Fibroblast of skin of left biceps (primary cell): ENCODE measurements at places on chromosomes 6 and 20.

- DNase-seq: no peak
Observed at GRCh38 chr20:10523443-10523842, 88.3 kb downstream of the SLX4IP start.

- DNase-seq: peak; percentile 23
Observed at GRCh38 chr6:1255636-1256365, 56.1 kb upstream of the FOXQ1 start.

GRCh38 chr6:12947967-12948366 lies 231.4 kb downstream of the PHACTR1 start:
- no peak for DNase-seq

DNA sequence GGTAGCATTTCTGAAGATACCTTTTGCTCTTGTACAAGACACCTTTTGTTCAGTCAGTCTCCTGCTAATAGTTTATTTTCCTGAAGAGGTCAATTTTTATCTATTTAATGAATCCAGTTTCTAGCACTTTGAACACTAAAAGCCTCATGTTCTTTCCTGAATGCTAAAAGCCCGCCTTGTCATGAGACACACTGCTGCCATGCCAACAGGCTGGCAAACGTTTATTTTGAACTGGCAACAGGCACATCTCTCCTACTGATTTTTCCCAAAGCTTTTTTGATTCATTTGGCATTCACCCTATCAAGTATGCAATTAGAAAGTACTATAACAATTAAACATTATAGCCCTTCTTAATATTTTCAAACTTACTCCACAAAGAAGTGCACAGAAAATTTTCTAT lies 421.2 kb upstream of the EYS start:
- DNase-seq: no peak

- no peak for DNase-seq
Observed at GRCh38 chr20:9457136-9457535, 57.3 kb upstream of the LAMP5 start.

- DNase-seq: peak; percentile 48
Observed at GRCh38 chr6:26554697-26555504, 16.7 kb downstream of the HMGN4 start.
